Mesothelial cell of epicardium (in vitro differentiated cells): ENCODE measurements at places on chromosomes 7 and 10. TPM values are rescaled to one million over a fixed set of nuclear protein-coding genes. Genes with fewer than 3 reads are reported as not detected.

OR9A2 gene
- total RNA-seq, result 0.29 to 0.42 TPM (median 0.33 TPM) in 3 replicates

DNA sequence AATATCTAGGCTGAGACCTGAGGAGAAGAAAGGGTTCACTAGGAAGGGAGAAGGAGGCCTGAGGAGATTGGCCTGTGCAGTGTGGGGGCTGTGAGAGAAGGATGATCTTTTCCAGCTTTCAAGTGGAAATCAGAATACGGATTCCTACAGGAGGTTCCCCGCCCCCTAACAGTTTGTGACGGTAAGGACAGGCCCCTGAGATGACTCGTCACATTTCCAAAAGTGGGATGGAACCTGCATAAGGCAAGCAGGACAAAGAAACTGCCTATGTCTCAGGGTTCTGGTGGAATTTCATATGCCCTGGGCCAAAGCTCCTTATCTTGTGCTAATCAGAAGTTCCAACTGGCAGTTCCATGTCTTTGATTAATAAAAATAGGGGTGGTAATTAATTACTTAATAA is 275.6 kb downstream of the SNX10 start:
- no peak for DNase-seq
- no peak overlapping the region for H3K27ac ChIP-seq
- H3K4me1 ChIP-seq, result no peaks in the 10 kb centered on the region
- H3K4me3 ChIP-seq, result no peak overlapping the region

DENND11 gene
- total RNA-seq, result 22.4 to 22.7 TPM (median 22.7 TPM) in 3 replicates

TCF7L2 gene
- 76.4 to 84.0 TPM (median 78.0 TPM) in 3 replicates for total RNA-seq

DNA sequence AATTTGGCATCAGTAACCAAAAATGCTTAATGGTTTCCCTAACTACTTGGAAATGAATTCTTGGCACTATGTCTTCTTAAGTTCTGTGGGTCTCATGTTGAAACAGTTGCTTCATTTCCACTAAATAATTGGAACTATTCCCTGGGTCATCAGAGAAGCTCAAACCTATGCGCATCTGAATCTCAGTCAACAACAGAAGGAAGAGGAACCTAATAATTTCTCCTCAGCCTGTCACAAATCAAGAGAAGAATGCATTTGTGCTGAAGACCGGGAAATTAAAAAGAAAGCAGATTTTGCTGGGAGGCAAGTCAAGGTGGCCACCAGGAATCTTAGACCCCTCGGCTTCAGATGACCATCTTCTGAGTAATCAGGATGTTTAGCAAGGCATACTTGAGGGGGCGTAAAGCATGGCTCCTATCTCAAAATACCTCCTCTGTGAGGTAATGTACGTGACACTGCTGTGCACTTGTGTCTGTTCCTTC is 41.4 kb downstream of the TOMM7 start:
- no peaks in the 10 kb centered on the region for H3K27me3 ChIP-seq
- H3K4me1 ChIP-seq, result no peaks in the 10 kb centered on the region
- no peak overlapping the region for H3K27ac ChIP-seq
- no peak for DNase-seq

GRCh38 chr7:108145401-108145800 is 15.2 kb upstream of the LAMB4 start:
- no peak overlapping the region for H3K4me3 ChIP-seq
- no peak for DNase-seq
- no peak overlapping the region for H3K27ac ChIP-seq
- no peaks in the 10 kb centered on the region for H3K27me3 ChIP-seq
- peaks cover 14% of the 10 kb centered on the region for H3K4me1 ChIP-seq

DNA sequence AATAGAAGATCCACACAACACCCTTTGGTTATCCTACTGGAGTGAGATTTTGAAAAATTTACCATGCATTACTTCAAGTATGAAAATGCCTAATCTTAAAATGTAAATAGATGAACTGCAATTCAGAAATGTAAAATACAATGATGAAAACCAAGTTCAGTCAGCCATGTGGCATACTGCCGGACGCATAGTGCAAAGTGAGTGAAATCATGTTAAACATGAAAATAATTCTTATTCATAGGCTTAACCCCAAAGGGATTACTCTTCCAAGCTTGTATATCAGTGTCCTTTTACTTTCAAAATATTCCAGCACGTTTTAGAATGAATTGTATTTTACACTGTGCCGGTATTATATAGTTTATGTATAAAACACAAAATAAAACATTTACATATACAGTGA is 99.8 kb downstream of the THSD7A start:
- H3K4me1 ChIP-seq, result no peaks in the 10 kb centered on the region
- no peaks in the 10 kb centered on the region for H3K36me3 ChIP-seq
- no peak overlapping the region for H3K27ac ChIP-seq

- H3K27me3 ChIP-seq, result no peaks in the 10 kb centered on the region
- peaks cover 5% of the 10 kb centered on the region for H3K36me3 ChIP-seq
- peaks cover 26% of the 10 kb centered on the region for H3K4me1 ChIP-seq
- H3K27ac ChIP-seq, result peak overlapping the region; percentile 9
- DNase-seq, result no peak
These were observed 110.8 kb upstream of the PTN start for GRCh38 chr7:137454246-137454724.

ANKRD7 gene
- total RNA-seq, result not detected in 3 replicates

GRCh38 chr10:110852255-110852896 is 19.4 kb upstream of the PDCD4 start:
- H3K36me3 ChIP-seq, result no peaks in the 10 kb centered on the region
- H3K4me3 ChIP-seq, result no peak overlapping the region
- no peaks in the 10 kb centered on the region for H3K27me3 ChIP-seq
- DNase-seq, result no peak
- peaks cover 12% of the 10 kb centered on the region for H3K4me1 ChIP-seq

DNA sequence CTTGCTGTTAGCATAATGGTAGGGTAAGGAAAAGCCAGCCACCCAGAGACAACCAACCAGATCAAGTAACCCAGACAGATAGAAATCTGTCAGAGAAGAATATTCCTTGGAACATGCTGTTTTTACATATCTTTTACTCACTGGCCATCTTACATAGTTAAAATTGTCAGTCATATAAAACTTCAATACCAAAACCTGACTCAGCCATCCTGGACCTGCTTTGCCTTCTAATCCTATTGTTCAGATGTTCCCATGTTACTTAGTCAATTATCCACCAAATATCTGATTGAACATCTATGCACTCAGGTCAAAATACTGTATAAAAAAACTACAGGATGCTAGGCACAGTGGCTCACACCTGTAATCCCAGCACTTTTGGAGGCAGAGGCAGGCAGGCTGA is 466.5 kb upstream of the NRP1 start:
- no peak for DNase-seq
- H3K36me3 ChIP-seq, result no peaks in the 10 kb centered on the region
- no peak overlapping the region for H3K4me3 ChIP-seq
- peak overlapping the region; percentile 32 for H3K27ac ChIP-seq

- peaks cover 24% of the 10 kb centered on the region for H3K27me3 ChIP-seq
- no peak overlapping the region for H3K27ac ChIP-seq
- H3K36me3 ChIP-seq, result no peaks in the 10 kb centered on the region
- no peak for DNase-seq
These were observed 16.5 kb downstream of the ADAP1 start for GRCh38 chr7:937856-938484.

DNA sequence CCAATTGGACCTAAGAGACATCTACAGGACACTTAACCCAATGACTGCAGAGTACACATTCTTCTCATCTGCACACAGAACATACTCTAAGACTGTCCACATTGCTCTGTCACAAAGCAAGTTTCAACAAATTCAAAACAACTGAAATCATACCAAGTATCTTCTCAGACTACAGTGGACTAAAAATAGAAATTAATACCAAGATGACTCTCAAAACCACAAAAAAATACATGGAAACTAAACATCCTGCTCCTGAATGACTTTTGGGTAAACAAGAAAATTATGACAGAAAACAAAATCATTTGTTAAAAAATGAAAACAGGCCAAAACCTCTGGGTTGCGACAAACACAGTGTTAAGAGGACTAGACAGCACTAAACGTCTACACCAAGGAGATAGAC is 24.5 kb downstream of the SNX13 start:
- H3K4me1 ChIP-seq, result no peaks in the 10 kb centered on the region
- H3K27ac ChIP-seq, result no peak overlapping the region
- no peaks in the 10 kb centered on the region for H3K27me3 ChIP-seq

GRCh38 chr7:25772802-25773201 is 379.2 kb upstream of the NFE2L3 start:
- H3K27me3 ChIP-seq, result peaks cover 3% of the 10 kb centered on the region
- no peak overlapping the region for H3K27ac ChIP-seq
- DNase-seq, result no peak
- no peaks in the 10 kb centered on the region for H3K36me3 ChIP-seq
- H3K4me3 ChIP-seq, result no peak overlapping the region
- peaks cover 12% of the 10 kb centered on the region for H3K4me1 ChIP-seq

DNA sequence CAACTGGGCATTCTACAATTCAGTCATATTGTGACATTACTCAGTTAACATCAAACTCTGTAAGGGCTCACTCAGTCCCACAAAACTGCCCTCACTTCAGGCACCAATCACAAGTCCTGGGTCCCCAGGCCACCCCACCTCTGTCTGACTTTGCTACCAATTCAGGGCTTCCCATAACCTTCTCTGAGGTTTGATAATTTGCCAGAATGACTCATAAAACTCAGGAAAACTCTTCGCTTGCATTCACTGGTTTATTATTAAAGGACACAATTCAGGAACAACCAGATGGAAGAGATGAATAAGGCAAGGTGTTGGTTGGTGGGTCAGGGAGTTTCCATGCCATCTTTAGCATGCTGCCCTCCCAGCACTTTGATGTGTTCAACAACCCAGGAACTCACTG is 41.3 kb downstream of the AVL9 start:
- peaks cover 3% of the 10 kb centered on the region for H3K4me1 ChIP-seq
- H3K36me3 ChIP-seq, result peaks cover 4% of the 10 kb centered on the region
- H3K27ac ChIP-seq, result no peak overlapping the region
- no peak overlapping the region for H3K4me3 ChIP-seq
- no peak for DNase-seq

DDX56 gene
- total RNA-seq, result 89.0 to 104 TPM (median 96.8 TPM) in 3 replicates

DNA sequence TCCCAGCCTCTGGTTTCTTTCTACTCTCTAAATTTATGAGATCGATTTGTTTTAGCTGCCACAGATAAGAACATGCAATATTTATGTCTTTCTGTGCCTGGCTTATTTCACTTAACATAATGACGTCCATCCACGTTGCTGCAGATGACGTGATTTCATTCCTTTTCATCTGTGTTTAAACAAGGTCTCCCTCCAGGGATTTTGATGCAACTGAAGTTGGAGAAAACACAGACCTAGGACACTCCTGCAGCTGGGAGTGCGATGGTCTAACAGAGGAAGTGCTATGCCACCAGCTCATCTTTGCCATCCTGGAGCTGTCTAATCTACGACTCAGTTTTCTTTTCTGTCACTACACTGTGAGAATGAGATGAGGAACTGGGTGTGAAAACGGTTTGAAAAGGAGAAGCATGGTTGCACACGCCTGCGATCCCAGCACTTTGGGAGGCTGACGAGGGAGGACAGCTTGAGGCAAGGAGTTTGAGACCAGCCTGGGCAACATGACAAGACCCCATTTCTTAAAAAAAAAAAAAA is 1.5 kb upstream of the KCTD7 start:
- peaks cover 19% of the 10 kb centered on the region for H3K27me3 ChIP-seq
- peaks cover 13% of the 10 kb centered on the region for H3K4me1 ChIP-seq
- peak overlapping the region; percentile 56 for H3K4me3 ChIP-seq
- no peaks in the 10 kb centered on the region for H3K36me3 ChIP-seq
- peak overlapping the region; percentile 27 for H3K27ac ChIP-seq
- no peak for DNase-seq

DNA sequence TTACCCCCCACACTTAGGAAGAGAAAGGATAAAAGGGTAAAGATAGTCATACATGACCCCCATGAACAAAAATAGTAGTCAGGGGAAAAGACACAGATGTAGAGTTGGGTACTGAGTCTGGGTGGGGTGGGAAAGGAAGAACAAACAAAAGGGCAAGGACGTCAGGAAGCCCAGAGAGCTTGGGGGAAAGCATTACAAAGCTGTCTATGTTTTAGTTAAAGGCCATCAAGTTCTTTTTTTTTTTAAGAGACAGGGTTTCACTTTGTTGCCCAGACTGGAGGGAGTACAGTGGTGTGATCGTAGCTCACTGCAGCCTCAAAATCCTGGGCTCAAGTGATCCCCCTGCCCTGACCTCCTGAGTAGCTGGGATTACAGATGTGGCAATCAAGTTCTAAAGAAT is 98.4 kb upstream of the PDLIM1 start:
- no peak overlapping the region for H3K27ac ChIP-seq
- H3K27me3 ChIP-seq, result no peaks in the 10 kb centered on the region
- no peak overlapping the region for H3K4me3 ChIP-seq
- DNase-seq, result no peak

GRCh38 chr7:112124061-112124766 is 82.0 kb downstream of the DOCK4 start:
- no peaks in the 10 kb centered on the region for H3K27me3 ChIP-seq
- peaks cover 2% of the 10 kb centered on the region for H3K4me1 ChIP-seq
- H3K36me3 ChIP-seq, result peaks cover 3% of the 10 kb centered on the region
- no peak for DNase-seq
- H3K27ac ChIP-seq, result no peak overlapping the region

DNA sequence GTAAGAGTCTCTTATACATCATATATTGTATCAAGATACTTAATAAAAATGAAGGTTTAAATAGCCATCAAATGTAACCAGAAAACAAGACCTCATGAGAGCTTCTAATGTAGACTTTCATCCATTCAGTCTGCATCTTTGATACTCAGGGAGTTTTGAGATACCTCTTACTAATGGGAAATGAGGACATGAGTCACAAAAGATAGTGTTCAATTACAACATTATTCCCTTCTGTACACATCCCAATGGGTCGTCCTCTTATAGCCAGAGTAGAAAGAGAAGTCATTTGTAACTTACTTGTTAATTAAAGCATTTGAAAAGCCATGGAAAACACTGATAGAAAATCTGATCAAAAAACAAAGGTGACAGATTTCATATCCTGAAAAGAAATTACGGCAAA is 19.4 kb downstream of the SHTN1 start:
- H3K27ac ChIP-seq, result no peak overlapping the region
- H3K4me3 ChIP-seq, result no peak overlapping the region
- DNase-seq, result no peak
- H3K36me3 ChIP-seq, result peaks cover 2% of the 10 kb centered on the region

HYAL4 gene
- total RNA-seq, result not detected in 3 replicates

GRCh38 chr7:72249106-72249505 is 163.0 kb downstream of the CALN1 start:
- no peaks in the 10 kb centered on the region for H3K4me1 ChIP-seq
- H3K27me3 ChIP-seq, result peaks cover 11% of the 10 kb centered on the region
- DNase-seq, result no peak
- no peak overlapping the region for H3K4me3 ChIP-seq

NPFFR1 gene
- 0.11 to 0.14 TPM (median 0.13 TPM) in 3 replicates for total RNA-seq

- no peaks in the 10 kb centered on the region for H3K27me3 ChIP-seq
- H3K36me3 ChIP-seq, result peaks cover 18% of the 10 kb centered on the region
- H3K4me3 ChIP-seq, result peak within 1 kb of the TSS; percentile 96
- H3K4me1 ChIP-seq, result peaks cover 35% of the 10 kb centered on the region
- peak within 1 kb of the TSS; percentile 98 for H3K27ac ChIP-seq
- DNase-seq, result peak; percentile 90
These were observed at the start of gene YWHAG for GRCh38 chr7:76358481-76359110. TSS of gene YWHAG (minus strand) at chr7:76358991. CDS start at chr7:76358808, 183 bp downstream.

HDAC9 gene
- 32.2 to 37.4 TPM (median 35.9 TPM) in 3 replicates for total RNA-seq

GPR15LG gene
- total RNA-seq, result not detected in 3 replicates
